ENCODE measurements at places on chromosomes 13 and 19.

GRCh38 chr19:21697698-21698097 lies 69.7 kb downstream of the ZNF100 start:
- no peak for DNase-seq

DNA sequence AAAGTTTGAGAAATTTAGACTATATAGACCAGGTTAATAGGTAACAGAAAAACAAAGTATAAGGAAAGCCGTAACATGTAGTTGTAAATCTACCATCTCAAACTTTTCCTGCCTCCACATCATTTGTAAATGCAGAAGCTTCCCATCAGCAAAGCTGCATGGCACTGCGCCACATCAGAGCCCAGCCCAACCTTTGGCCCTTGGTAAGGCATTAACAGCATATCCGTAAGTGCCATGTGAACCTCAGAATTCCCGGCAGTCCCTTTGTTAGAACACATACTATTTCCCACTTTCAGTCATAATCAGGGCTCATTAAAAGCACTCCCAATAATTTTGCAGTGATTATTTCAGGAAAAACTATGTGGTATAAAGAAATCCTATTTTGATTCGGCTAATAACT lies 51.6 kb downstream of the MPHOSPH8 start:
- DNase-seq = no peak

GRCh38 chr13:100434010-100434763 lies 154.4 kb downstream of the GGACT start:
- DNase-seq = no peak

- DNase-seq = no peak
Observed at GRCh38 chr19:38389101-38389925, 816 bp downstream of the SPRED3 start.

DNA sequence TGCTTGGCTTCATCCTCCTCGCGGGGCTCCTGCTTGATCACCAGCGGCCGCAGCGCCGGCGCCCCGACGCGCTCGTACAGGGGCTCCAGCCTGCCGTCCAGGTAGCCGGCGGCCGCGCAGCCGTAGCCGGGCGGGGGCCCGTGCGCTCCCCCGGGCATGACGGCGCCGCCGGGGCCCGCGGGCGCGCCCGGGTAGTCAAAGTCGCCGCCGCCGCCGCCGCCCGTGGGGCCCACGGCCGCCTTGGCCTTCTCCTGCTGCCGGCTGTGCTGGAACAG lies 497 bp downstream of the CEBPA start:
- no peak for DNase-seq

DNA sequence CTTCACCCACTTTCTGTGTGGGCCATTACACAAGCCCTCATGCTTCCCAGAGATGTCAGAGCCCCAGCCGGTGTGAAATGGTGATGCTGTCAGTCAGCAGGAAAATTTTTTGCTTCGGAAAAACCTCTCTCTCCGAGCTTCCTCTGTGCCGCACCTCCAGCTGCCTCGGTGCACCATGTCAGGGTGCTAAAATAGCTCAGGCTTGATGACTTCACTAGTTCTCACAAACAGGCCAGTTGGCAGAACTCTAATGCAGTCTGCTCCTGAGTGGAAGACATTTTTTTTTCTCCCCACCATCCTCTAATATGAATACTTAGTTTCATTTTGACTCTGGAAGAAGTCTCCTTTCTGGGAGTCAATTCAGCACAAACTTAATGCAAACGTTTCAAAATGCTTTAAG lies 71.3 kb downstream of the KLF12 start:
- no peak for DNase-seq

- DNase-seq = no peak
Observed at GRCh38 chr19:11047866-11048265, 41.4 kb upstream of the LDLR start.

GRCh38 chr13:79860791-79861190 lies 379.8 kb downstream of the NDFIP2 start:
- DNase-seq = no peak

- DNase-seq = no peak
Observed at GRCh38 chr19:41799444-41800000, 3.1 kb downstream of the CEACAM3 start.

DNA sequence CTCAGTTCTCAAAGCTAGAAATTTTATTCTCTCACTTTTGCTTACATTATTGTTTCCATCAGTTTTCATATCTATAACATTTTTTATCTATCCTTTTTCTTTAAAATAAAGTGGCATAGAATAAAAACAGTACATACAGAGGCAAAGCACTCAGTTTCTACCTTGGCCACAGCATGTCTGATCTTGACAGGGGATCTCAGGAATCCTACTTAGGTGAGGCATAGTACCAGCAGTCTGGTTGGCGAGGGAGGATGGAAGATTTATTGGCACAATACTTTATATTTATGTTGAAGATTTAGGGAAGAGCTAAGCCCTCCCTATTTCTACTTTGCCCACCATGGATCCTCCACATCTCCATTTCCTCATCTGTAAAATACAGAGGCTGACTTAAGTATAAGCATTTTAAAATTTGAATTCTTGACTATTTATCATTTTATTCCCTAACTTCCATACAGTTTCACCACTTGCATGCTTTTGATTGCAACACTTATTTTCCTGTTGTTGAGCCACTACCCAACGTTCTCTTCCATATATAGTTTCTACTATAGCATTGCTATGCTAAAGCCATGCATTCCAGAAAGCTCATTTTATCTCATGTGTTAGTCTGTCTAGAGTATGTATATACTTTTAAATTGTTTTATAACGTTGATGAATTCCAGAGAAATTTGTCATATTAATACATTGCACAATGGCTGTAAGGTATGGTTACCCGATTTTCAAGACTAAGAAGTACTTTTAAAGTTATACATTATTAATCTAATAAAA lies 506.7 kb downstream of the KCTD12 start:
- no peak for DNase-seq

DNA sequence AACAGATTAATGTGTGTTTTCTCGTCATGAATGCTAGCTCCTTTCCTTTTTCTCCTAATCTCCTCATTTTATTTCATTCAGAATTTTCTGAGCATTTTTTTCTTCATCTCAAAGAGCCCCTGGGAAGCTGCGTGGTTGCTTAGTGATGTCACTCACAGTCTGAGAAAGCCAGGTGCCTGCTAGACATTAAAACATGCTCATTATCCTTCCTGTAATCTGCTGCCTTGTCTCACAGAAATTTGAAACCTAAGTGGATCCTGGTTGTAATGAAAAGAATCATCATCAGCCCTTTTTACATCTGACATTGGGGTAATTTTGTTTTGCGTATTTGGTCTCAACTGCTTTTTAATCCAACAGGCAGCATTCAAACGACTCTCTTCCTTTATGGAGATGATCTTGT lies 108.2 kb upstream of the RNF113B start:
- no peak for DNase-seq

- DNase-seq = no peak
Observed at GRCh38 chr19:7933828-7934725, 8.1 kb upstream of the CTXN1 start.

- DNase-seq = no peak
Observed at GRCh38 chr13:106873810-106874209, 305.9 kb upstream of the ARGLU1 start.

DNA sequence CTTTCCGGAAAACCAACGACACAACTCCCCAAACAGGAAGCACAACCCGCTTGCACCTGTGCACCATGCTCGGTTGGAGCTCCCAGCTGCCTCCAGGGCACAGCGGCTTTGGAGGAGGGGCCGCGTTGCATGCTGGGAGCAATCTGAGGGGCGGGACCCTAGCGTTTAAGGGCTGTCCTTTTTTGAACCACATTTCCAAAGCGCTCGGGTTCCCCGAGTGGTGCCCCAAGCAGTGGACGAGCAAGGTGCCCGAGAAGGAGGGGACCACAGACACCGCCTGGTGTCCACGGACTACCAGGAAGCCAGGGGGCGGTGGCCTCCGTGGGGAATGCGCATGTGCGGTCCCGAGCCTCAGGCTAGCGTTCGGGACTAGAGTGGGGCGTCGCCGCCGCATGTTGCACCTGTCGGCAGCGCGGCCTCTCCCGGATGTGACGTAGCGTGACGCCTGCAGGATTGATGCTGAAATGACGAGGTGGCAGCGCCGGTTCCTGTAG lies 11.9 kb upstream of the ZNF57 start:
- DNase-seq = no peak

DNA sequence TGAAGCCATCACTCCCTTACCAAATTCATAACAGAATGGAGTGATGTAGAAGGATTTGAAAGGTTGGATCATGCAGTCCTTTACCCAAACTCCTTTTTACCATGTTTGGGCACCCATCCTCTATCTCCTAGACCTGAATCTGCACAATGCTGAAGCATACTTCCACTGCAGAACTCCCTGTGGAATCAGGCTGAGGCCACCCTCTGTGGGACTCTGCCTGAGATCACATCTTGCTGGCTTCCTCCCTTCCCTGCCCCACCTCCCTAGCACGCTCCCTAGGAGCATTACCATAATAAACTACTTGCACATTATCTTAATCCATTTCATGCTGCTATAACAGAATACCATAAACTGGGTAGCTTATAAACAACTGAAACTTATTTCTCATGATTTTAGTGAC lies 68.4 kb upstream of the VSTM2B start:
- no peak for DNase-seq

- no peak for DNase-seq
Observed at GRCh38 chr13:46149272-46150133, 32.5 kb downstream of the LCP1 start.

DNA sequence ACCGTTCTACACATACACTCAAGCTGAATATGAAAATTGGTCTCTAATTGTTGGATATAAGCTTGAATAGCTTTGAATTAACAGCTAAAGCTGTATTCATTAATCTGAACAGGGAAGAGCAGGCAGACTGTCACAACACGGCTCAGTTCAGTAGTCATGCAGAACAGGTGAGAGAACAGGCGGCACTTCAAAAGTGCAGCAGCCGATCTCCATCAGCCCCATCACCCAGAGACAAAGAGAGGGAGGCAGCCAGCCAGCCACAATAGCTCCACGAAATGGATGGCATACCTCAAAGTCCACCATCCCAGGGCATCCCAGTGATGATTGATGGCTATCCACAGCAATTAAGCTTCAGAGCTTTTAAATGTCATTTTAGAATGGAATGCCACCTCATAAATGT lies 419.2 kb downstream of the OLFM4 start:
- no peak for DNase-seq

GRCh38 chr13:110089815-110090214 lies 217.1 kb downstream of the COL4A1 start:
- no peak for DNase-seq

GRCh38 chr13:84630476-84630875 lies 748.2 kb upstream of the SLITRK1 start:
- DNase-seq = no peak

GRCh38 chr19:54011507-54012211 lies 20.2 kb downstream of the CACNG6 start:
- DNase-seq = peak; percentile 2

- no peak for DNase-seq
Observed at GRCh38 chr13:33745370-33746324, 72.3 kb upstream of the RFC3 start.

DNA sequence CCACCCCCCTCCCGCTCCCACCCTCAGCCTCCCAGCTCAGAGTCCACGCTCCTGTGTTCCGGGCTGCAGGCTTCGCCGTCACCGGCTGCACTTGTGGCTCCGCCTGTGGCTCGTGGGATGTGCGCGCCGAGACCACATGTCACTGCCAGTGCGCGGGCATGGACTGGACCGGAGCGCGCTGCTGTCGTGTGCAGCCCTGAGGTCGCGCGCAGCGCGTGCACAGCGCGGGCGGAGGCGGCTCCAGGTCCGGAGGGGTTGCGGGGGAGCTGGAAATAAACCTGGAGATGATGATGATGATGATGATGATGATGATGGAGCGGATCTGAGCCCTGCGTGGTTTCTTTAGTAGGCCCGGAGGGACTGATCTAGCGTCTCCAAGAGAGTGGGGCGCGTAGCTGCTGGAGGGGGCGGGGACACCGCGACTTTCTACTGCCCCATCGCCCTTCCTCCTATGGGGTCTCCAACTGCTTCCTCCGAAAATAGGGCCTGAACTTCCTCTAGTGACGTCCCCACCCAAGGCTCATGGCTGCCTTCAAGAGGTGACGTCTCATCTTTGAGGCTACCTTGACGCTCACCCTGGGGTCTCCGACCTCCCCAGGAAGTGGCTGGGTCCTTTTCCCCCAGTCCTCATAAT lies 1.4 kb downstream of the RETN start:
- no peak for DNase-seq

- DNase-seq = no peak
Observed at GRCh38 chr13:98710521-98710920, 42.0 kb downstream of the SLC15A1 start.

- no peak for DNase-seq
Observed at GRCh38 chr13:41780715-41781706, 179.9 kb downstream of the VWA8 start.

- no peak for DNase-seq
Observed at GRCh38 chr13:67935626-67936025, 705.5 kb upstream of the PCDH9 start.

GRCh38 chr13:89072979-89073378 lies 1401.8 kb downstream of the SLITRK5 start:
- no peak for DNase-seq

- no peak for DNase-seq
Observed at GRCh38 chr13:110214637-110215036, 92.3 kb downstream of the COL4A1 start.

DNA sequence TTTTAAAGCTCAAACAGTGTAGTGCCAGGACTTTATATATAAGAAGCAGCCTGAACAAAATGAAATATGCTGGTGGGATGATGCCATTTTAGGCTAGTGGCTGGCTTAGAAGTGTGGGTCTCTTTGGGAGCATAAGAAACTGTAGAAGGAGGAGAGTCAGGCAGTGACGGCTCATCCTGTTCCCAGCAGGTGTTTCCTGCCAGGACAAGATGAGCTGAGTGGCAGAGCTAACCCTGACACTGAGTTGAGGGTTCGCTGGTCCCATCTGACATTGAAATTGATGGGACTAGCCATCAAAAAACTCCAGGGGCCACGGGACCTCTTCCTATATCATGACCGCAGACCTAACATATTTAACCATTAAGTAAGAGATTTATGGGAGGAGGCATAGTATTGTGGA lies 51.3 kb downstream of the ESD start:
- no peak for DNase-seq

DNA sequence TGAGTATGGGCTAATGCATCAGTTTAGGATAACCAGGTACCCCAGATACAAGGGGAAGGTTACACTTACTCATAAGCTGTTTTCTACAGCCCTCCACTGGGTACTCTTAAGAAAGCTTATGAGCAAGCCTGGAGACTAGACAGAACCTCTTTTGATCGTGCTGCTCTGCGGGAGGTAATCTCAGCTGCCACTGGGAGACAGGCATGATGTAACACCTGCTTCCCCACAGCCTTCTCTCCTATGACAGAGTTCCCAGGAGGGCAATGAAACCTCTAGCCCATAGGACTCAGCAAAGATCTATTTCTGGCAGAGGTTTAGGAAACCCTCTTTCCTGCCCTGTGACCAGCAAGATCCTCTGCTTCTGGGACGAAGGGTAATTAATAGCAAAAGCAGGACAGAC lies 65.6 kb downstream of the WASF3 start:
- no peak for DNase-seq

GRCh38 chr13:20492641-20493040 lies 33.0 kb downstream of the CRYL1 start:
- DNase-seq = no peak

DNA sequence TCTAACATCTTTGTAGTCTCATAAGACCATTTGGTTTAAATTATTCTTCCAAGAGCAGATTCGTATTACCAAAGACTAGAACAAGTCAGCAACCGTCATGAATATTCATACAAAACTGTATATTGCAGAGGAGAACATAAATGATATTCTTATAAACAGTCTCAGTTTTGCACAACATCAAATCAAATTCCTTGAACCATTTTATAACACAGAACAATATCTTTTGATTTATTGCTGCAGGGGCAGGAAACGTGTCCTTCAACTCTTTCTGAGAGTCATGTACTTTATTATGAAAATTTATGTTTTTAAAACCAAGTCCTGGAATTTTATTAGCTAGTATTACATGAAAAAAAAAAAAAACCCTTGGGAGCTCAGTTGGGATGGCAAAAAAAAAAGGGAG lies 26.2 kb downstream of the SIGLECL1 start:
- DNase-seq = no peak

Measured in HEK293T (cell line).